ENCODE measurements at places on chromosomes 2 and 18. TPM values are rescaled to one million over a fixed set of nuclear protein-coding genes. Genes with fewer than 3 reads are reported as not detected.

Gene KIF3C
- total RNA-seq, result 5.4 TPM

DNA sequence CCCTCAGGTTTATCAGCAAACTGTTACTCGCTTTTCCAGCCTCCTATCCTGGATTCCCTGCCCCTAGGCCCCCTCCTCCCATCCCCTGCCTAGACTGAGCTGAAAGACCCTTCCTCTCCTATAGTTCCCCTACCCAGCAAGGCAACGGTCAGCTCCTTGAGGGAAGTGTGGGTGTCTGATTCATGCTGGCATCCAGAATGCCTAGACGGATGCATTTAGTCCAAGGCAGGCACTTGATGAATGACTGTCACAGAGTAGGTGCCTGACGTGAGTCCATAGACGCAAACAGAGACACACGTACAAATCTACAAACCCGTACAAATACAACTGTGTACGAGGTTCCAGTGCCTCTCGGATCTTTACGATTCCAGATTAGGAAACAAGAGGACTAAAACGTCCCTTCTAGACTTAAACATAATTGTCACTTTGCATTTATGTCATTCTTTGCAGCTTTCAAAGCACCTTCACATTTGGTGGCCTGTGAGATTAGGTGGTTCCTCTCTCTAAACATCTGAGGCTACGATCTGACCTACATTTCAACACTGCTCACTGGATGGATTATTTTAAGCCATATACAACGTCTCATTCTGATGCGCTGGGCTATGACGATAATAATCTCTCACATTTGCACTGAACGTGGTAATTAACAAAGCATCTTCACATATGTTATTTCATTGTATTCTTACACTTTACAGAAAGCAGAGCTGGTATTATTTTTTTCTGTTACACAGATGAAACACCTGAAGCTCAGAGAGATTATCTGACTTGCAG, 36.7 kb downstream of the DNMT3A start:
- no peak overlapping the region for H3K4me3 ChIP-seq
- H3K4me1 ChIP-seq, result peaks cover 85% of the 10 kb centered on the region
- no peak overlapping the region for H3K27ac ChIP-seq
- no peaks in the 10 kb centered on the region for H3K27me3 ChIP-seq
- peaks cover 60% of the 10 kb centered on the region for H3K36me3 ChIP-seq

GRCh38 chr2:178478439-178479274, at the start of gene FKBP7:
Gene FKBP7, minus strand, starts transcription at chr2:178478600. Its CDS starts 101 bp downstream, at chr2:178478499.
- no peaks in the 10 kb centered on the region for H3K36me3 ChIP-seq
- H3K27ac ChIP-seq, result peak within 1 kb of the TSS; percentile 97
- no peaks in the 10 kb centered on the region for H3K27me3 ChIP-seq

GRCh38 chr18:3450012-3450798, at the start of gene TGIF1:
Gene TGIF1, plus strand, starts transcription at chr18:3450172. Its CDS starts 318 bp downstream, at chr18:3450490.
- no peaks in the 10 kb centered on the region for H3K27me3 ChIP-seq
- H3K36me3 ChIP-seq, result peaks cover 24% of the 10 kb centered on the region
- peak within 1 kb of the TSS; percentile 86 for H3K4me3 ChIP-seq
- peak; percentile 73 for DNase-seq
- peaks cover 34% of the 10 kb centered on the region for H3K4me1 ChIP-seq
- peak within 1 kb of the TSS; percentile 100 for H3K27ac ChIP-seq

DNA sequence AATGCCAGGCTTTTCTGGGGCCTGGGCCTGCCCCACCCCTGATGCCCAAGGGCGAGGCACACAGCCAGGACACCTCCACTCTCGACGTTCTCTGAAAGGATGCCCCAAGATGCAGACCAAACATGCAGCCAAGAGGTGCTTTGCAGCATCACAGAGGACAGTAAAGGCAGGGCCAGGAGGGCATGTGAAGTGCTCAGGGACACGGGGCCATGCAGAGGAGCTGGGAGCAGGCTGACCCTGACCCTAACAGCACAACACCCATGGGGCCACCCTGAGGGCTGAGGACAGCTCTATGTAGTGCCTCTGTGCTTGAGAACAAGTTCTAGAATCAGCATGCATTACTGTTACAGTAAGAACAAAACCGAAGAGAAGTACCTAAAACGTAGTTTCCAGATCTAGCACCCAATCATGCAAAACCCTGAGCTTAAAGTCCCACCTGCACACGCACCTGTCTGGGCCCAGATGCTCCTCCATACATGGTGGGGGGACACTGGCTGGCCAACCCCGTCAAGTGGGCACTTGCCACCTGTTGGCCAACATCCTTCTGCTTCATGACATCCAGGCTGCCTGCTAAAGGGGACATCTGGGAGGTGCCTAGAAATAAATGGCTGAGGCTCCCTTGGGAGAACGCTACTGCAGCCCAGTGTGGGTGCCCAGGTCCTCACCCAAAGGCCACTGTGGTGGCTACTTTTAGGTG, 15.4 kb downstream of the HS6ST1 start:
- no peaks in the 10 kb centered on the region for H3K27me3 ChIP-seq
- no peak overlapping the region for H3K27ac ChIP-seq
- no peak for DNase-seq
- peaks cover 3% of the 10 kb centered on the region for H3K36me3 ChIP-seq
- no peak overlapping the region for H3K4me3 ChIP-seq

Measured in activated CD4-positive, alpha-beta memory T cell treated with anti-CD3 and anti-CD28 coated beads for 36 hours (primary cell).